A549 (cell line): ENCODE measurements at places on chromosomes 2 and 18. TPM values are rescaled to one million over a fixed set of nuclear protein-coding genes. Genes with fewer than 3 reads are reported as not detected.

GRCh38 chr2:214379227-214379626 lies 31.6 kb upstream of the VWC2L start:
- no peak for DNase-seq

DNA sequence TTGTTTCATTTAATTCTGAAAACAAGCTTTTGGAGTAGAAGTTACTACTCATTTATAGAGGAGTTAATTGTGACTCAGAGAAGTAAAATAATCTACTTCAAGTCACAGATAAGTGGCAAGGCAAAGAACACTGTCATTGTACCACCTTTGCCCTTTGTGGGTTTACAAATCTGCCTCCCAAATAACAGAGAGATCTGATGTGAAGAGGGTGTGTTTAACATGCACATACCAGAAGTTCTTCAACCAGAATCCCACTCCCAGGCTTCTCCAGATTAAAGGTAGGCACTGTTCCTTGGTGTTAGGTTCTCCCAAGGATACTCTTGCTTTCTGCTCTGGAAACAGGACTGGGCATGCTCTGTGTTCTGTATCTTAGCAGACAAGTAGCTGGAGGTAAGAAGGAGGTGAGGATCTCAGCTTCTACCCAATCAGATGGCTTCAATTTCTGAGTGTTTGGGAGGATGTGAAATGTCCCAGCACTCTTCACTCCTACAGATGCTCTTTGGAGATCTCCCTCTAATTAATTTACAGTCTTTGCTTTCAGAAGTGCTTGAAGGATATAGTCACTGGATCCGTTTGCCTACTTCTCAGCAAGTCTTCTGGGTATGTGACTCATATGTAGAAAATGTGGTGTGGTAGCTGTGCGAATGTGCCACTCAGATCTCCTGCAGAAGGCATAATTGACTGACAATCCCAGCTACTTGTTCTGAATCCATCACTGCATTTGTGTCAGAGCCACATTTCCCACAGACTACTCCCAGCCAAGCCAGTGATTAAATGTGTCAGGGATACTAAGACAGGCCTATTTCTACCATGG lies 111.1 kb downstream of the KLHL14 start:
- DNase-seq = peak; percentile 2

GRCh38 chr2:233964581-233964980 lies 47.4 kb downstream of the TRPM8 start:
- DNase-seq = no peak

GRCh38 chr18:80238651-80239260 lies 8.6 kb downstream of the PARD6G start:
- DNase-seq = no peak

- DNase-seq = no peak
Observed at GRCh38 chr18:25979369-25980040, 110.9 kb downstream of the SS18 start.

- no peak for DNase-seq
Observed at GRCh38 chr18:76981396-76981968, 151.1 kb downstream of the MBP start.

The TDRD15 gene
- not detected in 3 replicates for polyA plus RNA-seq

The C2orf66 gene
- polyA plus RNA-seq = 0.05 to 0.08 TPM in 2 of 3 replicates, not detected in the other

DNA sequence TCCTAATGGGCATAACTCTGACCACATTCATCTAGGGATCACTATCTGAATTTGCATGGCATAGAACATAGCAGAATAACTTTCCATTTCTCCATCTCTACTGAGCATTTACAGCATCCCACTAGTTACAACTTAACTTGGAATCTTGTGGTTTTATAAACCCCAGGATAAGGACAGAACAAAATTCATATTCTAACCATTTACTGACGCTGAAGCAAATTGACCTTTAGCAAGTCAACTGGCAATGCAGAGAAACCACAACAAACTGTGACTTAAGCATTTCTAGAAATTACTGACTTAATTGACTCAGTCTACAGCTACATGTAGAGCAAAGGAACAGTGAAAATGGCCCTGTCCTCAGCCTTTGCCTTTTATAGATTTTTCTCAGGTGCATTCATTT lies 61.2 kb downstream of the DCC start:
- DNase-seq = no peak

DNA sequence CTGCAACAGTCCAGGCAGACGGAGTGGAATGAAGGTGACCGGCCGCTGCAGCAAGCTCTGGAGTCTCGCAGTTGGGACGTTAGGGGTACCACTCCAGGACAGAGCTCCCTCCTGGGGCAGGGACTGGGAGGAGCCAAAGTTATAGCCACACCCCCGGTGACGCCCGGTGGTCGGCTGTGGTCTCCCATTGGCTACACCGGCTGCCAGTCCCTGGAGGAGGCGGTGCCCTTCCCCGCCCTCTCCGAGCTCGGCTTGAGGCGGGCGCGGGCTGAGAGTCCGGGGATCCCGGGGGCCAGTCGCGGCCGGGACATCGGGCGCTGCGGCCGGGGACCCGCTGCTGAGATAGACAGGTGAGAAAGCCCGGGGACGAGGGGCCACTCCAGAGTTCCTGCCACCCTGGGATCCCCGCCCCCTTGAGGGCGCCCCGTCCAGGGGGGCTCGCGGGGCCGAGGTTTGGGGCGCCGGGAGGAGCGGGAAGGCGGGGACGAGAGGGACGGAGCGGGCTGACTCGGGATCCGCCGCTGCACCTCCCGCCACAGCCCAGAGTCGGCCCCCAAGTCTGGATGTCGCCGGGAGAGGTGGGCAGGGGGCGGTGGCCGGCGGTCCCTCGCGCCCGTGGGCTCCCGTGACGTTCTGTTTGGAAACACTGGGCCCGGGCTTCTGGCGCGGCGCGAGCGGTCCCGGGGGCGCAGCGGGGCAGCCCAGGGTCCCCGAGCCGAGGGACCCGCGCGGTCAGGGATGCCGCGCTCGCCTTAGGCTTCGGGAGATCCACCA lies at the start of gene PLEKHH2:
TSS of gene PLEKHH2 (plus strand) at position 231 of the 774 bp plus-strand sequence. CDS start 7,414 bp downstream, outside the sequence.
- peak; percentile 94 for DNase-seq

DNA sequence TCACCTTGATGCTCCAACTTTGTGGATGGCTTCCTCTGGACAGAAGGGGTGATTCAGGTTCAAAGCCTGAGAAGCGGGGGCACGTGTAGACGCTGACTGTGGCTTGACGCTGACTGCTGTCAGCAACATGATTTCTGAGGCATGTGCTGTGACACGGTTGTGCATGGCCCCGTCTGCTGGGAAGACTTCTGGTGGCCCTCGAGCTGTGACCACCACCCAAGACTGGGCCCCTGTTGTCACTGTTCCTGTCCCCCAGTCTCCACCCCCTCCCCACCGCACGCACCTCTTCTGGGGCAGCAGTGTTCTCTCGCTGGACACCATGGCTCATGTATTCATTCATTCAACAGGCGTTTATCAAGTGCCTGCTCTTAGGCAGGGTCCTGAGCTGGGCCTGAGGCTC lies 245.0 kb downstream of the FAM210A start:
- DNase-seq = no peak

- DNase-seq = no peak
Observed at GRCh38 chr2:112000399-112001135, 54.5 kb upstream of the TMEM87B start.

The VWA3B gene
- polyA plus RNA-seq = not detected in 3 replicates
